ENCODE measurements at places on chromosomes 16 and 17.

DNA sequence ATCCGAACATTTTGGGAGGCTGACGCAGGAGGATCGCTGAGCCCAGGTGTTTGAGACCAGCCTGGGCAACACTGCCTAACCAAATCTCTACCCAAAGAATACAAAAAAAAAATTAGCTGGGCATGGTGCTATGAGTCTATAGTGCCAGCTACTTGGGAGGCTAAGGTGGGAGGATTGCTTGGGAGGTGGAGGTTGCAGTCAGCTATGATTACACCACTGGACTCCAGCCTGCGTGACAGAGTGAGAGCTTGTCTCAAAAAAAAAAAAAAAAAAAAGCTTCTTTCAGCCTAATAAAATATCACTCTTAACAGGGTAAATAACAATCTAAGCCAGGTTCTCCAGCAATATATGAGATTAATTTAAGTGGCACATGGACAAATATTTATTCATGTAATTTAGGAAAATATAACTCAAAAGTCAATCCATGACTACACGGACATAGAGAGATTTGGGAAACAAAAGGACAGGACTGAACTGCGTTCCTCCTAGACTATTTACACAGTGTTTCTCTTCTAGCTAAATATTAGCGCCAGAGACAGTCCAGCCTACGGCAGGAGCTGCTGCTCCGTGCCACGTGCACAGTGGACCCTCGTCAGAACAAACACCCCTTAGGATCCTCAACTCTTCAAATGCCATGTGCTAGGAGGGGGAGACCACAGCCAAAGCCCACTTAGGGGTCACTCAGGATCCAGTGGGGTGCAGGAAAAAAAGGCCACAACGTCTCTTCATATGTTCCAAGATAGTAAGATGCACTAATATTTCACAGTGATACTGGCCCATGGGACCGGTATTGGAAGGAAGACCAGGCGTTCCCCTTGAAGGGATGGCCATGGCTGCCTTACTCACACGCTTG, 8.7 kb downstream of the USP36 start:
- no peak for DNase-seq

DNA sequence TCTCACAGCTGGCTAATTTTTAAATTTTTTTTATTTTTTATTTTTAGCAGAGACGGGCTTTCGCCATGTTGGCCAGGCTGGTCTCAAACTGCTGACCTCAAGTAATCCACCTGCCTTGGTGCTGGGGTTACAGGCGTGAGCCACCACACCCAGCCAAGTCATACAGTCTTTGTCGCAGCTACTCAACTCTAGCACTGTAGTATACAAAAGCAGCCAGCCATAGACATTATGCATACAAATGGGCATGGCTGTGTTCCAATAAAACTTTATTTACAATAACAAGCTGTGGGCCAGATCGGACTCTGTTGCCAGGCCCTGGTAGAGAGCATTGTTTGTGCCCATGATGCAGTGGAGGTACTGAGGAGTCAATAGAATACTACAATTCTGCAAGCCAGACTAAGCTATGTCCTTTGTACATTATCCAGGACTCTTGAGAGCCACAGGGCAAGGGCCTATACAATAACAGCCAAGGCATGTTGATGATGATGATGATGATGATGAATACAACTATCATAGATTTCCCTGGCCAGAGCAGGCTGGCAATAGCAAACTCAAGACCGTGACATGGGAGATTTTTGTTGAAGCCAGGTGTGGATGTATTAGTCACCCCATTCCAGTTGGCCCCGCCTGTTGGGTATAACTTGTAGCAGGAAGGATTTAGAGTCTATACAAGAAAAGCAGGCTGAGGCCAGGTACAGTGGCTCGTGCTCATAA, 101.8 kb downstream of the MYH11 start:
- no peak for DNase-seq

DNA sequence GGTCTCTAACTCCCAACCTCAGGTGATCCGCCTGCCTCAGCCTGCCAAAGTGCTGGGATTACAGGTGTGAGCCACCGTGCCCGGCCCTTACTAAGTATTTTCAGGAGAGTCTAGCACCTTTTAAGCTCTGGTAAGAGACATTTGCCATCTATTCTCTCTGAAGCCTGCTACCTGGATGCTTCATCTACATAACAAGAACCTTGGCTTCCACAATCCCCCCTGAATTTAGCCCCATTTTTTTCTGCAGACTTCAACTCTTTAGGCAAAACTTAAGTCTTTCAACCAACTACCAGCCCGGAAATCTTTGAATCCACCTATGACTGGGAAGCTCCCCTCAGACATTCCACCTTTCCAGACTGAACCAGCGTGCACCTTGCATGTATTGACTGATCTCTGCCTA, 14.0 kb upstream of the UBE2I start:
- DNase-seq: no peak

GRCh38 chr16:17369421-17370222, 101.1 kb downstream of the XYLT1 start:
- peak; percentile 47 for DNase-seq

GRCh38 chr17:60451071-60451470, 28.8 kb downstream of the CHCT1 start:
- DNase-seq: no peak

DNA sequence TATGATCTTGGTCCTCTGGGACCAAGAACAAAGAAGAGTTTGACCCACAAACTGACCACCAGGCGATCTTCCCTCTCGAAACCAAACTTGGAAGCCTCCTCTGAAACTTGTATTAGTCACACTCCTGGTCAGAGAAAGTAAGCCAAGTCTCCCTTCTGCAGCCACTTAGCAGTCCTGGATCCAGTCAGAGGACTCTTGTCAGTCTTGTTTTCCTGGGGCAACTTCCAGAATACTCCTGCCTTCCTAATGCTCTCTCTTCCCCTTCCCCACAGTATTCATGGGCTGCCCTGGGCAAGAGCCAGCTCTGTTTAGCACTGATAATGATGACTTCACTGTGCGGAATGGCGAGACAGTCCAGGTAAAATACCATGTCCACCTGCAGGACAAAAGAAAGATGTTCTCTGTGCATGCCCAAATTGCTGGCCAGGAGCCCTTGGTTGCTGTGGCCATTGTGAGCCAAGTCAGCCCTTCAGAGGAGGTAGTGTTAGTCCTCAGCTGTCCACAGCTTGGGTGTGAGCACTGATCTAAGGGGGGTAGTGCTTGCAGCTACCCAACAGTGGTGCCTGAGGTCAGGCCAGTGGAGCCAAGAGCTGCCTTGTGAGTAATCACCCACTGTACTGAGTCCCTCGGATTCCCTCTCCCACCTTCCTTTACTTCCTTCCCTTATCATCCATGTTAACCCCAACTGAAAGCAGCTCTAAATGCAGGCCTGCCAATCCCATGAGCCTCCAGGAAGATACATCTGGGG, 31.2 kb downstream of the CDH3 start:
- no peak for DNase-seq
